Esophagus squamous epithelium (tissue), 5 donors: ENCODE measurements at places on chromosomes 11 and 22. TPM values are rescaled to one million over a fixed set of nuclear protein-coding genes. Genes with fewer than 3 reads are reported as not detected.
A peak's percentile ranks its signal among the peaks of the same experiment; 100 is the strongest.

PDGFB gene
- total RNA-seq, result 1.2 TPM

DNA sequence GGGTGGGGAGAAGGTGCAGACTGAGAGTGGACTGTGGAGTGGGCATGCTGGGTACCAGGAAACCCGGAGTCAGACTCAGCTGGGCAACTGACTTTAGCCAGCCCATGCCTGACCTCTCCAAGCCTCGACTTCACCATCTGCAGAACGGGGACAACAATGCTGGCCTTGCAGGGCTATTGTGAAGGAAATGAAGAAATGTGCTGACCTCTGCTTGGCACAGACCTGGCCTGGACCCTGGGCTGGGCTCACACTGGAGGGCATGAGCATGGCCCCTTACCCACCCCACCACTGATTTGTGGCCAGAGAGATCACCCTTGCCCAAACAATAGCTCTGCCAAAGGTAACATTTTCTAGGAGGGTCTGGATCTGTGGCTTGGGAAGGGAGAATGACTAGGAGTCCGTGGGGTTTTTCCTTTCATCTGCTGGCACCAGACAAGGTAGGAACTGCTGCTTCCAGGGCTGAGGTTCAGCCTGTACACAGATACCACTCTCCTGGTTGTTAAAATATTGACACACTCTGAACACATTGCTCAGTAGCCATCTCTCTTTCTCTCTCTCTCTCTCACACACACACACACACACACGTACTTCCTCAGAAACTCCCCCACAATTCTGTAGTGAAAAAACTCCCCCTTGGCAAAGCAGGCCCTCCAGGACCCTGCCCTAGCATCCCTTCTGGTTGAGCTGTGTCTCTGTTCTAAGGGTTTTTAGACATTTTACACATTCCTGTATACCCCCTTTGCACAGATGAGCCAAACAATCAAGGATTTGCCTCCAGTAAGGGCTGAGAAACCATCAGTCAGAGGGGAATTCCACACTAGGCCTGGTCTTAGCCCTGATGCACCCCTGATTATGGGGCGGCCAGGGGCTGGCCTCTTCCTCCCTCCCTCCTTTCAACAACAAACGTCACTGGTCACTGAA lies 1.0 kb downstream of the MOGAT2 start:
- H3K27ac ChIP-seq, result no peak overlapping the region
- H3K4me1 ChIP-seq, result peaks cover 11% of the 10 kb centered on the region

- no peaks in the 10 kb centered on the region for H3K4me1 ChIP-seq
- H3K4me3 ChIP-seq, result no peak overlapping the region
- H3K36me3 ChIP-seq, result no peaks in the 10 kb centered on the region
Observed at GRCh38 chr11:106464728-106465127, 387.3 kb downstream of the AASDHPPT start.

- no peaks in the 10 kb centered on the region for H3K27me3 ChIP-seq
- no peaks in the 10 kb centered on the region for H3K4me1 ChIP-seq
- H3K36me3 ChIP-seq, result no peaks in the 10 kb centered on the region
- no peak overlapping the region for H3K27ac ChIP-seq
- DNase-seq, result no peak
- no peak overlapping the region for H3K4me3 ChIP-seq
Observed at GRCh38 chr22:49300951-49301397, 526.7 kb downstream of the BRD1 start.

DNA sequence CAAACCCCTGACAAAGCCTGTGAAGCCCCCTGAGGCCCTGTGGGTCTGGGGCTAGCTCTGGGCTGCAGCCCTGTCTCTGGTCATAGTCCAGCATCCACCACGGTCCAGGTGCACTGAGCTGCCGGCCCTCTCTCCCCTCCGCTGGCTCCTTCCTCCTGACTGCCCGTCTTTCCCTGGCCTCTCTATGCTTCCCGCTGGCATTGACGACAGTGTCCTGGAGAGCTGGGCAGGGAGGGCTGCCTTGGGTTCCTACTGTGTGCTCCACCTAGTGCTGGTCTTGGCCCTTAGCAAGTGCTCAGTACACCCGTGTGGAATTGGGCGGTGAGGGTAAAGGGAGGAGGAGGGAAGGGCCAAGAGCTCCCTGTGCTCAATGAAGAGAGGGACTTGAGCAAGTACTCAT lies 868 bp upstream of the MYEOV start:
- H3K27me3 ChIP-seq, result no peaks in the 10 kb centered on the region
- H3K4me3 ChIP-seq, result no peak overlapping the region
- no peak for DNase-seq
- peak overlapping the region; percentile 50 for H3K27ac ChIP-seq

DNA sequence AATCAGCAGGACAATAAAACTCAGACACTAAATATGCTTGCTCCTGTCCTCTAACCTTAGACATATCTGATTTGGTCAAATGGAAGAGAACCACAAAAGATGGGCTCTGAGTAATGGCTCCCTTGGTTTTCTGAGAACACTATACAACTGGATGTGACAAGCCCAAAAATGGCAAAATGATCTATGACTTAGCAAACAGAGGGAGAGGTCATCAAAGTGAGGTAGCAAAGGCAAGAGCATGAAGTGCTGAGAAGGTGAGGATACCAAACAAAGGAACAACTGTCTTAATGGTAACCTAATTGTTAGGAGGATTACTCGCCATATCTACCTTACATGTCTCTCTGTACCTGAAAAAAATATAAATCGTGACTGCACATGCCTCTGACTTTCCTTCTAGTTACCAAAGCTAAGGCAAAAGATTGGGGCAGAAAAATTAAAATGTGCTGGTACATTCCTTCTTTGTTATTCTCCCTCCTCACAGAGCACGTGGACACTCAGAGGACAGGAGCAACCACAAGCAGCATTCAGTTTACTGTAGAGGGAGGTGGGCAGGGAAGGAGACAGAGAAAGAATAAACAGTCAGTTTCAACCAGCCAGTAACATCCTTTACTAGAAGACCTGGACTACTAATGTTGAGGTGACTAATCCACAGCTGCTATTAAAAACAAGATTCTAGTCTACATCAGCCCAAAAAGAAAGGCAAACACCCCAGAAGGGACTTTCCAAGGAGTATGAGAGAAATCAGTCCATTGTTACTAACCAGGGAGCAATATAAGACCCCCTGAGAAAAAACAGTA lies 88.8 kb downstream of the AMBRA1 start:
- DNase-seq, result no peak
- peaks cover 83% of the 10 kb centered on the region for H3K36me3 ChIP-seq
- no peak overlapping the region for H3K4me3 ChIP-seq
- no peak overlapping the region for H3K27ac ChIP-seq
- no peaks in the 10 kb centered on the region for H3K27me3 ChIP-seq
